ENCODE measurements at places on chromosomes 2 and 18.

GRCh38 chr2:108316033-108316432 lies 27.3 kb downstream of the SULT1C2 start:
- DNase-seq, result no peak

DNA sequence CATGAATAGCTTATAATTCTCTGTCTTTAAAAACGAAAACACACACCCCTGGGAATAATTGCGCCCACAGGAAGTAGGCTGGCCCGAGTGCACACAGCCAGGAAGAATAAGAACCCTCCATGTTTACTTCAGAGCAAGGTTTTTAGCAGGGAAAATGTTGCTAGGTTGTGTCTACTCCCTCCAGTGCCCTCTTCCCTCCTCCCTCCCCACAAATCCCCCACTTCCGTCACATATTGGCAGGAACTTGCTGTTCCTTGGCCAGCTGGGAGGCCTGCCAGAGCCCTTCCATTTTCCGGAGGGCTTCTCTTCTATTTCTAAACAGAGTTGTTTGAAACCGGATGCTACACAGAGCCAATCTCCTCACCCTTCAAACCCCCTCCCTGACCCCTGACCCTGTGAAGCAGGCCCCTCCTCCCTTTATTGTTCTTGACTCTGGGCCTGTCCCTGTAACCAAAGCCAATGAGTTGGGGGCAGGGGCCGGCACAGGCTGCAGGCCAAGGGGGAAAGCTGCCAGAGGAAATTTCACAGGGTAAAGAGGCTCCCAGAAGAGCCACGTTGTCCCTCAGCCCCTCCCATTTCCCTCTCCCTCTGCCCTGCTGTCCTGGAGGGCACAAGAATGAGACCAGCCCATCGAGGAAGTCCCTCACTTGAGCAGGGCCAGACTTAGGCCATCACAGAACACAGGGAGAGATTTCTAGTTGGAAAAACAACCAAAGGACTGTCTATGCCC lies 49.8 kb upstream of the LGALSL start:
- DNase-seq, result no peak

DNA sequence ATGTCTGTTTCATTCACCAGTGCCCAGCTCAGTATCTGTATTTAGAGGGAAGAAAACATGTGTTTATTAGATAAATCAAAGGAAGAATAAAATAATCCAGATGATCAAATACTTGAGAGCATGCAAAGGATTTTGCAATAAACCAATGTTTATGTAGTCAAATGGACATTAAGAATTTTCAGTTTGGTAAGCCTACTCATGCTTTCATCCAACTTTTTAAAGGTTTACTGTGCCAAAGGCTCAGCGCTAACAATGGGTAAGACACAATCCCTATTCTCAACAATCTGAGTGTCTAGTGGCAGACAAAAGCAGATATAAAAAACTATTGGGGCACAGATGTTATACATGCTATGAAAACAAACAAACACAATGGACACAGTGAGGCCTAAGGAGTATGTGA lies 26.3 kb downstream of the GRB14 start:
- DNase-seq, result no peak

GRCh38 chr2:168734199-168734760 lies 68.2 kb upstream of the NOSTRIN start:
- DNase-seq, result no peak
